ENCODE measurements at places on chromosomes 7 and 10.

DNA sequence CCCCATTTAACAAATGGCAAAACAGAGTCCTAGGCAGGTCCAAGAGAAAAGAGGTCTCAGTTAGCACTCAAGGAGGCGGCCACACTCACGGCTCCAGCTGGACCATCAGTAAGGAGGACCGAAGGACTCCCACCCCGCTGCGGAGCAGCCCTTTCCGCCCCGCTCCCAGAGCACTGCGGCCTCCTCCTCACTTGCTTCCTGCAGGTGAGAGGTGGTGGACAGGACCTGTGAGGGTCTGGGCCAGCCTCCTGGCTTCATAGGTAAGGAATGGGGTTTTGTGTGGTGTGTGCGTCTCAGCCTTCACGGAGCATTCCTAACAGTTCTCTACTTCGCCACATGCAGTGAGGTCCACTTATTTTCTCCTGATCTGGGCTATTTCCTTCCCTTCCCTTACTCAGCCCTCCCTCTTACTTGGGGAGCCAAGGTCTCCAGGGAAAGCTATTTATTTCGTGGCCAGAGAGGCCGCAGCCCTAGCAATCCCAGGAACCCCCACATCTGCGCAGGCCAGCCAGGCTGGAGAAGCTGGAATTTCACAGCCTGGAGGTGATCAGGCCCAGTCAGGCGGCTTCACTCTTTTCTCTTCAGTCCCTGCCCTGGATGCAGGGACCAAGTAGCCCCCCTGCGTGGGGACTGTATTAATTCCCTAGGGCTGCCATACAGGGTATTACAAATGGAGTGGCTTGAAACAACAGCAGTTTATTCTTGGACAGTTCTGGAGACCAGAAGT is 45.9 kb downstream of the ZNF783 start:
- no peak for DNase-seq

DNA sequence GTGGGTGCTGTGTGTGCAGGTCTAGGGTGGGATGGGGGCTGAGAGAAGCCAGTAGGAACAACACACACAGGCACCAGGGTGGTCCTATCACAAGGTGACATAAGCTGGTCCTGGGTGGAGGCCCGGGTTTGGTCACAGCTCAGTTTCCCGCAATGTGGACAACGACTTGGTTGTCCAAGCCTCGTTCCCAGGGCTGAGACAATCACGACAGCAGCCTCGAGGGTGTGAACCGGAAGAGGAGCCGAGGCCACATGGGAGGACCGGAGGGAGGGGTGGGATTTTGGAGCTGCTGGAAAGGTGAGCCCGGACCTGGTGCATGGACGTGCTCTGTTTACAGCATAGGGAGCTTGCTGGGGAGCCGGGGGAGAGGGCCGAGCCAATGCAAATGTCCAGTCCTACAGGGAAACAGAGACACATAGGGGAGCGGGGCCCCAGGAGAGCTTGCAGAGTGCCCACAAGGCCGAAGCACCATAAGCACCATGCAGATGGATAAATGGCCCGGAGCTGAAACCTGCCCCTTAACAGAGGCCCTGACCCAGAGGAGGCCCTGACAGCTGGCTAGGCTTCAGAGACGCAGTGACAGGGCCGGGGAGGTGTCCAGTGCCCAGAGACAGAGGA is 92.8 kb downstream of the PRKAG2 start:
- DNase-seq = no peak

DNA sequence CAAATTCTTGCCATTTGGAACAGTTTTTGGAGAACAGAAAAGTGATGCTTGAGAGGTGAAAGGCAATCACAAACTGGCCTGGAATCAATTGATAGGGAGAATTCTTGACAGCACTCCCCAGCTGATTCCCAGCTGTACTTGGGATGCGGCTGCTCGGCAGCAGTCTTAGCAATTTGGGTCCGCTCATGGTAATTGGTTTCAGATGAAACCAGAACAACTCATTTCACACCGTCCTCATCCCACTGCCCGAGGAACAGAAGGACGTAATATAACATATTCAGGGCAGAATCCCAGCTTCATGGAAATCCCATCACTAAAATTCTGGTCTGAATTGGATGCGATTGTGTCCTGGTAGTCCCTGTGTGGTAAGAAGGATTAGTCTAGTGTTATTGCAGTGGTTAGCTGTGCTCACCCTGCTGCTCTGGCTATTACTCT is 223.3 kb upstream of the FERD3L start:
- DNase-seq = no peak

GRCh38 chr10:623014-623413 is 66.5 kb downstream of the DIP2C start:
- no peak for DNase-seq

GRCh38 chr10:37763132-37763531 is 94.3 kb downstream of the ZNF248 start:
- DNase-seq = no peak

DNA sequence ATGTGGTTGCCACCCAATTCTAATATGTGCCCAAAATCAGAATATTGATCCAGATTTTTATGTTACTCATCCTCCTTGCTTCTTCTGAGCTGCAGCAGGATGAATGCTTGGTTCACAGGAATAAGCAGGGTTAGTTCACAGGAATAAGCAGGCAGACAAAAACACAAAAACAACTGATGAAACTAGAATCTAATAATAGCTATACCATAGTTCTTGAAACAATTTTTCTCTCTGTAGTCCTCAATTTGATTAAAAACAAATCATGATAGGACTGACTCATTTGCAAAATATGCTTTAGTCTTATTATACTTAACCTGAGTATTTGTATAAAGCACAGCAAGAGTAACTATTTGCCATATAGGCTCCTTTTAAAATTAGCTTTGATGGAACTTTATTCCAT is 24.4 kb upstream of the ARHGAP12 start:
- DNase-seq = no peak

GRCh38 chr10:52210161-52210560 is 103.9 kb upstream of the DKK1 start:
- no peak for DNase-seq

GRCh38 chr10:11292576-11293302 is 275.1 kb downstream of the CELF2 start:
- DNase-seq = no peak

DNA sequence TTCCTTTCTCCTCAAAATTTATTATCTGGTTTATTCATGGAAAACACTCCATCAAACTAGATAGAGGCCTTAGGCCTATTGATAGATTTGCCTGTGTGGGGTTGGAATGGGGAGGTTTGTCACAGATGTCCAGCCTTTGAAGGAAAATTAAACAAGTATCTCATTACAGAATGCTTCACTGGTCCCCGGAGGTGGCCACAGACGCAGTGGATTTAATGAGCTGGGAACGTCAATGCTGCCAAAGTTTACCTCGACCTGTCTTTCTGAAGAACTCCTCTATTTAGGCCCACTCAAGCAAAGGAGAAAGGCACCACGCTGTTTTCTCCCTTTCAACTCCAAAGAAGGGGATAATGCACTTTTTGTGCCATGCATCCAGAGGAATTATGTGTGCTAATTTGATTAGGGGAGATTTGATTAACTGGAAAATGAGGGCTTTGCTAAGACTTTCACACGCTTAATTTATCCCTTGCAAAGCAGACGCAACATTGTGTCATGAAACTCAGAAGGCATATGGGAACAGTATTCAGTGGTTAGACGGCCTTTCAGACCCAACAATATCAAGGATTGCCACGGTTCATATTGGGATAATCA is 558.8 kb upstream of the GALNT17 start:
- DNase-seq = no peak

- no peak for DNase-seq
Measured at GRCh38 chr10:89163265-89163995, 43.7 kb downstream of the CH25H start.

DNA sequence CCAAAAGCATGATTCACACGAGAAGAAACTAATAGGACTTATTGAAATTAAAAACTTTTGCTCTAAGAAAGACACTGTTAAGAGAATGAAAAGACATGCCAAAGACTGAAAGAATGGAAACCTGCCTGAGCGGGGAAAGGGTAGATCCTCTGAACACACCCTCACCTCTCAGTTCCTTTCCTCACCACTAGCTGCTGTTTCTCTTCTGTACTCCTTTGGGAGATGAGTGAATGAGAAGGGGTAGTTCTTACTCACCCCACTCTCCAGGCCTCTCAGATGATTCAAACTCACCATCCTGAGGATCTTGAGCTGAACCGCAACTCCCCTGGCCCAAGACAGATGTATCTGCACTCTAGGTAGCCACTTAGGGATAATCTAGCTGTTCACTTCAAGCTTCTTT is 41.9 kb downstream of the IQUB start:
- no peak for DNase-seq

DNA sequence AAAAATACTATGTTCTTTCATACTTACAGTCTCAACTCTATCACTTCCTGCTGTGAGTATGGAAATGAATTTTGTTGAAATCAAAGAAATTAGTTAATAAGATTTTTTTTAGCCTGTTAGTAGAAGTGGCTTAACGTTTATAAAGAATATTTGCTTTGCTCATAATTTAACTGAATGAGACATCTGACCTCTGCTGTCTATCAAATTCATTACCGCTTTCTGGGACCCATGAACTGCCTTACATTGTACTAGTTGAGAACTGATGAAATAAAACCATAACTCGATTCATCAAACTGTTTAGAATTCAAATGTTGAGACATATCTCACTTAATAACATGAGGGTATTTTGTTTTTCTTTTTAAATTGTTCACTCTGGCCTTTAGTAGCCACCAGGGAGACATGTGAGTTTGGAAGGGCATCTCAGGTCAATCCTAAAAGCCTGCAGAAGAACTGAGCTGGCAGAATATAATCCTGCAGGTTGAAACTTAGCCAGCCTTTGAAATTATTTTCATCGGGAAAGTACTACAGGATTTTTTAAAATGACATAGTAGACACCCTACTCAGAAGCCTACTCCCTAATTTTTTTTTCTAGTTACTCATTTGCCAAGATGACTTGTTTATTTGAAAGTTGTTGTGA is 78.7 kb downstream of the KIAA1217 start:
- DNase-seq = no peak

DNA sequence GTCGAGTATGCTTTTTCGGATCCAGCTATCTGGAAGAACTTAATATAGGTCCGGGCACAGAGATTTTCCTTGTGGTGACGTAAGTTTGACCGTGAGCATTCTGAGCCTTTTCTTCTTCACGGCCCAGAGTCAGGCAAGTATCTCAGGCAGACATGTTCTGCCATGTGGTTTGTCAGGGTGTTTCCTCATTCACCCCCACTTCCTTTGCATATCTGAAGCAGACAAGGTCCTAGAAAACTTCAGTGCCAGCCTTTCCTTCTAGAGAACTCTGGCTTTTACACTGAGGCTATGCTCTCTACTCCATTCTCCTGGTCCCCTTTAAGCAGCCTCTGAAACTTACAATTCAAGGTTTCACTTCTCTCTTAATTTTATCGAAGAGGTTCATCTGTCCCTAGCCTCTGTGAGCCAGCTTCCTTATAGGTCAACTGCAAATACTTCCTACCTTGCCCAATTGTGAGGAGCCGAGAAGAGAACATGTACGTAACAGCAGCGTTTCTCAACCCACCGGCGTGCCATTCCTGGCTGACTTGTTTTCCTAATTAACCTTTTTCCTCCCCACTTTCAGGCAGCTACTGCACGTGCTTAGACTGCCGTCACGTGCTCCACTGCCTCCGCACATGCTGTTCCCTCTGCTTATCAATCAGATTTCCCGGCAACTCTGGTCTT is 47.3 kb downstream of the CDCA7L start:
- DNase-seq = no peak

DNA sequence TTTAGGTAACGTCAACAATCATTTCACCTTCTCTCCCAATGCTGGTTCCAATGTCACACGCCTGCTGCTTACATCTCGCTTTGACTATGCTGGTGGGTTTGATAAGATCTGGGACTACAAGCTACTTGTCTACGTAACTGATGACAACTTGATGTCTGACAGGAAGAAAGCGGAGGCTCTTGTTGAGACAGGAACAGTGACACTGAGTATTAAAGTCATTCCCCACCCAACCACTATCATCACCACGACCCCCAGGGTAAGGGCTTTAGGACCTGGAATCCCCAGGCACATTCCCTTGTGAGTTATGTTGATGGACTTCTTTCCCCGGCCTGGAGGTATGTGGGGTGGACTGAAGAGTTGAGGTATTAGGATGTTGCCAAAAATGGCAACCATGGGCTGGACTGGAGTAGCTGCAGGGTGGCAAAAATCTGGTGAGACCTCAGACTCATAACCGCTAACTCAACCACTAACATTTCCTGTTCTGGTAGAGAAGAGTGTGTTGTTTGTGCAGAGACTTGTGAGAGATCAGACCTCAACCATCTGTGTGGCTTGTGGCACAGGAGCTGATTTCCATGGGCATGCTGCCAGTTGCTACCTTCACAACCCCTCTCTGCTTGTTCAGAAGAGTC is 59.2 kb downstream of the CDHR3 start:
- DNase-seq = peak; percentile 53

- DNase-seq = no peak
Measured at GRCh38 chr7:102205915-102206314, 80.8 kb upstream of the SH2B2 start.

DNA sequence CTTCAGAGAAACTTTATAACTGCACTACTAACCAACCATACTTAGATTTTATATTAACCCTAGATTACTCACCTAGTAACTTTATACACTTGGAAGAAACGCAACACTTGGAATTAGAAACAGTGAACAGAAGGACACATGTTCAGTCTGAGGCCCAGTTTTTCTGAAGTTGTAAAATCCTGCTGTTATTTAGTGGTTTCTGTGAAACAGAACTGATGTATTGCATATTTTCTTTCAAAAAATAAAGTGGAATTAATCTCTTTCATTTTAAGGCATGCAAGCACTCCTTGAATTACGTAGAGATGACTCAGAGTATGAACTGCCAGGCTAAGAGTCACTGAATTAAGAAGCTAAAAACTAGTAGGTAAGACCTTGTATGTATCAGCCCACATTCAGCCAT is 215.8 kb downstream of the SKAP2 start:
- no peak for DNase-seq

DNA sequence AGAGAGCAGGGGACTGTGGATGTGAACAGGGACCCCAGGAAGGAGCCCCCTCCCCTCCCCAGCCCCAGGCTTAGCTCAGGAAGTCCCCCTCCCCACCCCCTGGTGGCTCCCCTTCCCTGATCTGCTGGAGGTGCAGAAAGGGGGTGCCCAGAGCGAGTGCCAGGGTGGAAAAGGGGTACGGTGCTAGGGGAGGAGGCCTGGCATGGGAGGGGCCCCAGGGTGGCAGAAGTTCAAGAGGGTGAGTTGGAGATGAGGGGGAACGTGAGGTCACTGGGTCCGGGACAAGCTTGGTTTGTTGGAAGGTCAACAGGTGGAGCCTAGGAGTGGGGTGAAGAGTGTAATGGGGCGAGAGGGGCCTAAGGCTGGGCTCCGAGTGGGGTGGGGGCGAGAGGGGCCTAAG is 21.5 kb upstream of the TBL2 start:
- no peak for DNase-seq

GRCh38 chr10:1629326-1630198 is 107.8 kb downstream of the ADARB2 start:
- no peak for DNase-seq
